ENCODE measurements at places on chromosomes 12 and 14.

- no peak for DNase-seq
These were observed 249.3 kb downstream of the ATP23 start for GRCh38 chr12:58190618-58191017.

DNA sequence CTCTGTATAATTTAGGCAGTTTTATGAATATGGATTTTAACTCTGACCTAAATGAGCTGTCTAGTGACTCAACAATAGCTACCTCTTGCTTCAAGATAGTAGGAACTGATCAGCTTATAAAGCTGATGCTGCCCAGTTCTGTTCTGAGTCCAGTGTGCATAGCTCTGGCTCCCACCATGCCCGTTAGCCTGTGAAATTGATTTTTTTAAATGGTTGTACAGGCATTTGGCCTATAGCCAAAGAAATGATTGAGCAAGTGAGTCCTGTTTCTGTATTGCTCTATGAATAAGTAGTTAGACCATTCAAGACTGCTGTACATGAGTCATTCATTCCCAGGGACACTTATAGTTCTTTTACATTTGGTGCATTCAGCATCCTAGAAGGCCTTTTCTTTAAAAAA is 36.4 kb downstream of the SAMD4A start:
- DNase-seq: no peak

GRCh38 chr14:68369281-68370056 is 423.4 kb downstream of the ZFP36L1 start:
- no peak for DNase-seq

- no peak for DNase-seq
These were observed 36.8 kb upstream of the DCD start for GRCh38 chr12:54684636-54685630.

DNA sequence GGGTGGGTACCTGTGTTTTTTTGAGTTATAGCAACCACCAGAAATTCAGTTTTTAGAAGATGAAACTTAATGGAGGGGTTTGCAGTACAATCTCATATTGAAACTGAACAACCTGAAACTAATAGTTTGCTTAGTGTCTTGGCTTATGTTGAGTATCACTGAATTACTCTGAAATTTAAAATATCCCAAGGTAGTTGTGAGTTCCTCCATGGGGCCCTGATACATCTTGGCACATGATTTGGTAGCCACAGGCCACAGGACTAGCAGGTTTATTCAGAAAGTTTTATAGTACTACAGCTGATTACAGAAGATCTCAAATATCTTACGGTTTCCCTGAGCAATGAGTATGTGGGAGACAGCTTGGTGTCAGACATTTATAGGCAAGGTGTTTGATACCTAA is 10.4 kb downstream of the PTGES3 start:
- no peak for DNase-seq

DNA sequence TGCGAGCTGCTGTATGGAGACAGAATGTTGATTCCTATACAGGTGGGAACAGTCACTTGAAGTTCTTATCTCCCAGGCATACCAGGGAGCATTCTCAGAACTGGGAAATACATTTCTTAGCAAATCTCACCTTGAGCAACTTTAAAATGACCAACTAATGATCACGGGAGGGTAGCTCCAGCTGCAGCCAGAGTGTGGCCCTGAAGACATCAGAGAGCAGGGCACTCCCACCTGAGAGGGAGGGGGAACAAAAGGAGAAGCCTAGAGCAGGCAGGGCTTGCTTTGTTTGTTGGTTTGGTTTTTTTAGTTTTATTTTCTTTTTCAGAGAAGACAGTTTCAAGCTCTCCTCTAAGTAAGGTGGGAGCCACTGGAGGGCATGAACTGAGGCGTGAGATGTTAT is 101.1 kb downstream of the OTX2 start:
- no peak for DNase-seq

DNA sequence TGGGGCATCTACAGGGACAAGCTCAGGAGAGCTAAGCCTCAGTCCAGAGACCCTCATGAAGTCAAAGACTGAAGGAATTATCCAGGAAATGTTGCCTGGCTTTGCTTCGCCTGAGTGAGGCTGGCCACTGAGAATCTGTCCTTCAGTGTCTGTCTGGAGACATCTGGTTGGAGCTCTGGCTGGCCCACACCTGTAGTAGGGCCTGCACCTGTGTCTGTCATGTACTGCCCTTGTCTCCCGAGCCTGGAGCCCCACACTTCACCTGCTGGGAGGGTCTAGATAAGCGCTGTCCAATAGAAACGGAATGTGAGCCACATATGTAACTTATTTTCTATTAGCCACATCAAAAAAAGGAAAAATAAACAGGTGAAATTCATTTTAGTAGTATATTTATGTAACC is 9.9 kb upstream of the HDAC7 start:
- DNase-seq: no peak

DNA sequence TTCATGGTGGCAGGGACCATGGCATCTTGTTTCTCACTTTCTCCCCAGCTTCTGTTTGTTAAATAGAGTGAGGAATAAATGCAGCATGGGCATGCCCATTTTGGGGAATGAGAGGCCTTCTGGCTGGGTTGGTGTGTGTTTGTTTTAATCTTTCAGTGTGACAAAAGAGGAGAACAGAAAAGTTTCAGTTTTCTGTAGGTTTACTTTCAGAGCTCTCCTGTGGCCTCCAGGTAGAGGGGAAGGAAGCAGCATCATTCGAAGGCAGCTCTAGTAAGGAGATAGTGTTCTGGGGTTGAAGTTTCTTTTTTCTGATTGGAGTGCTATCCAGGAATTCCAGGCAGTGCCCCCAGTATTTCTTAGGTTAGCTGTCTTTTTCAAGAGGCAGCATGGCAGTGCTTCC is 15.3 kb downstream of the MSRB3 start:
- no peak for DNase-seq

DNA sequence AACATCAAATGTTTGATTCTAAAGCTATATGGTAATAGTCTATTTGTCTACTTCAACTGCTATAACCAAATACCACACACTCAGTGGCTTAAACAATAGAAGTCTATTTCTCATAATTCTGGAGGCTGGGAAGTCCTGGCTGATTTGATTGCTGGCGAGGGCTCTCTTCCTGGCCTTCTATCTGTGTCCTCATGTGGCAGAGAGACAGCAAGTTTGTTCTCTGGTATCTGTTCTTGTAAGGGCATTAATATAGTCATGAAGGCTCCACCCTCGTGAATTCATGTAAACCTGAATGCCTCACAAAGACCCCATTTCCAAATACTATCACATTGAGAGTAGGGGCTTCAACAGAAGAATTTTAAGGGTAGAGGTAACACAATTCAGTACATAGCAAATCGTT is 34.1 kb downstream of the TRMT5 start:
- no peak for DNase-seq

DNA sequence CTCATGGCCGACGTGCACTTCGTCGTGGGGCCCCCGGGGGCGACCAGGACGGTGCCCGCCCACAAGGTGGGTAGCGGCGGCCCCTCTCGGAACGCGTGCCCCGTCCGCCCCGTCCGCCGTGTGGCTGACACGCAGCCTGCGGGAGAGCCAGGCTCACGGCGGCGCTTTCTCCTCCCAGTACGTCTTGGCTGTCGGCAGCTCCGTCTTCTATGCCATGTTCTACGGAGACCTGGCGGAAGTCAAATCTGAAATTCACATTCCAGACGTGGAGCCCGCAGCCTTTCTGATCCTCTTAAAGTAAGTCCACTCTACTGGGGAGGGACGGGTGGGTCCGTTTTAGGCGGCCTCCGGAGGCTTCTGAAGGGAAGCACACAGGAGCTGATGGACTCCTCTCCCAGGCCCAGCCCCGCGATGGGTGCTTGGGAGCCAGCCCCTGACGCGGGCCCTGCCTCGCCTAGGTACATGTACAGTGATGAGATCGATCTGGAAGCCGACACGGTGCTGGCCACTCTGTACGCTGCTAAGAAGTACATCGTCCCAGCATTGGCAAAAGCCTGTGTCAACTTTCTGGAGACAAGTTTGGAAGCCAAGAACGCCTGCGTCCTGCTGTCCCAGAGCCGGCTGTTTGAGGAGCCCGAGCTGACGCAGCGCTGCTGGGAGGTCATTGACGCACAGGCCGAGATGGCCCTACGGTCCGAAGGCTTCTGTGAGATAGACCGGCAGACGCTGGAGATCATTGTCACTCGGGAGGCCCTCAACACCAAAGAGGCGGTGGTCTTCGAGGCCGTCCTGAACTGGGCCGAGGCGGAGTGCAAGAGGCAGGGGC is 1.1 kb downstream of the BTBD6 start:
- peak; percentile 9 for DNase-seq

GRCh38 chr12:113837528-113838296 is 128.4 kb downstream of the RBM19 start:
- no peak for DNase-seq

DNA sequence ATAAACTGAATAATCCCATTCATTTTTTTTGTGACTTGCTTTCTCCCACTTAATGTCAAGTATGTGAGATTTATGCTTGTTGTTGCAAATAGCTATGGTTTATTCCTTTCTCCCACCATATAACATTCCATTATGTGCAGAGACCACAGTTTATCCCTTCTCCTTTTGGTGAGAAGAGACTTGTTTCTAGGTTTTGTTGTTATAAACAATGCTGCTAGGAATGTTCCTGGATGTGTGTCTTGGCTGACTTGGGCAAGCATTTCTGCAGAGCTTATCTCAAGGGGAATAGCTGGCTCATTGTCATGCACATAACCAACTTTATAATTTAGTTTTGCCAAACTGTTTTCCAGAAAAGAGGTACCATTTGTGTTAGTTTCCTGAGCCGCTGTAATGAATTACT is 47.6 kb upstream of the PPP1CC start:
- no peak for DNase-seq

DNA sequence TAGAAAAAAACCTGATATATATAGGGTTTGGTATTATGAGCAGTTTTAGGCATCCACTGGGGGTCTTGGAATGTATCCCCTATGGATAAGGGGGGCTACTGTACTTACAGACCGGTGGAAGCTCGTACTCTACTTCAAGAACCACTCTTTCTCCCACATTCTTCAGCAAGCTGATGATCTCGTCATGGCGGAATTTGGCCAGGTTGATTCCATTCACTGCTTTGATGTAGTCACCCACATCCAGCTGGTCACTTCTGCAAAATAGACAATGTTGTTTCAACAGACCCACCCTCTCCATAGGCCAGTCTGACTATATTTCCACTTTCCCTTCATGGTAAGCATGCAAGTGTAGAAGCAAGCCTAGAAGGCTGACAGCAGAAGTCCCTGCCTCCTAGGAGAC is 139.9 kb downstream of the GRIP1 start:
- no peak for DNase-seq

- DNase-seq: no peak
These were observed 229.3 kb upstream of the LHX5 start for GRCh38 chr12:113700943-113701342.

- no peak for DNase-seq
These were observed 119.8 kb upstream of the CPM start for GRCh38 chr12:69052613-69053408.

- no peak for DNase-seq
These were observed 17.4 kb upstream of the KRT7 start for GRCh38 chr12:52215587-52216031.

DNA sequence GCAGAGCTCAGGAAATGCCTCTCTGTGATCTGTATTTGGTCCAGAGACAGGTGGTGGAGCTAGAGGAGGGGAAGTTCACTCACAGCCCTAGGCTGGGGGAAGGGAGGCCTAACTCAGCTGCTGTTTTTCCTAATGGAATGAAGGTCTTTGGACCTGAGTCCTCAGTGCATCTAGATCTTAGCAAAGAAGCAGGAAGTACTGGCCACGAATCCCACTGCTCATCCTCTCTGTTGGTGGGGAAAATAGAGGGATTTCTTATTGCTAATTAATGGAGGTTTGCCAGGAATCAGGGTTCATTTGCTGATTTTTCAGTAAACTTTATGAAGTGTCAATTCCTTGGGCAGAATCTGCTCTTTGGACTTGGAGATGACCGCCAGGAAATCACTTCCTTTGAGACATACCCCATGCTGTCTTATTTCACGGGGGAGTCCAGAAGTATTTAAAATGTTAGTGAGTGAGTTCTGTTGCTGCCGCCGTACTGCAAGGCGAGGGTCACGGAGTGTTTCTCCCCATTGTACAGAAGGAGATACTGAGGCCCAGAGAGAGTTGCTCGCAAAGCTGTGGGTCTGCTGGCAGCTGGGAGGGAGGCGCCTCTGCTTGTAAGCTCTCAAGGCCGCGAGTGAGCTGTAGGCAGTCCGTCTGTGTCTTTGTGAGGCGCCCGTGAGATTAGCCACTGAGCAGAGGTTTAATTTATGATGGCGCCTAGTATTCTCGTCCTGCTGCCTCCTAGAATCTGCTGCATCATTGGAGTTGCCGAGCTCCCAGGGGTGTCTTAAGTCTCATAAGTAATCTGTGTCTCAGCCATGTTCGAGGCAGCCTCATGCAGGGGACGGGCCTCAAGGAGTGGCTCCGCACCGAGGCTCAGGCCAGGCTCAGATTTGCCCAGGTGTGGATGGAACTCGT is 88.2 kb downstream of the TSPAN9 start:
- DNase-seq: no peak

DNA sequence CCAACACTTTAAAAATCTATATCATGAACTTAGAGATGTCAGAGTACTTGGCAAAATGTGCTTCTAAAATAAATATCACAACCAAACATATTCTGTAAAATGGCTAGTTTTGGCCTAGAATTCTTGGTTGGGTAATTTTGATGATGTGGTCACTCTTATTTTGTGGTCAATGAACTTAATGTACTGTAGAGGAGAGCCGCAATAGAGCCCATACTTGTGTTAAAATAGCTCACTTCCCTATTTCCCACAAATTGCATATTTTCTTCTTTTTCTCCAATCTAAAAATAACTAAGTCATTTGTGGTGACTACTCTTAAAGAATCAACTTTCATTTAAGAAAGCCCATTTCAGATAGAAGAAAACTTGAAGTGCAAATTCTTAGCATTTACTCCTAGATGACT is 619.4 kb downstream of the CCER1 start:
- DNase-seq: no peak

All from neuronal stem cell (in vitro differentiated cells).